ENCODE measurements at places on chromosomes 7 and 10. TPM values are rescaled to one million over a fixed set of nuclear protein-coding genes. Genes with fewer than 3 reads are reported as not detected.

Gene IFIT1
- 29.9 TPM for total RNA-seq

Gene PYROXD2
- 2.0 TPM for total RNA-seq

Gene SPAM1
- total RNA-seq: not detected

Gene SVIL
- total RNA-seq: 23.7 TPM

Gene AOC1
- not detected for total RNA-seq

Gene AZGP1
- total RNA-seq: 2.2 TPM

Gene ADAM22
- total RNA-seq: 1.6 TPM

Gene ING3
- total RNA-seq: 20.7 TPM

Gene SKIDA1
- 0.48 TPM for total RNA-seq

Gene LIPF
- total RNA-seq: not detected

Gene TEX36
- not detected for total RNA-seq

Gene FRAT1
- 0.60 TPM for total RNA-seq

Data from RPMI7951 (cell line).